ENCODE measurements at places on chromosomes 11 and 22.

DNA sequence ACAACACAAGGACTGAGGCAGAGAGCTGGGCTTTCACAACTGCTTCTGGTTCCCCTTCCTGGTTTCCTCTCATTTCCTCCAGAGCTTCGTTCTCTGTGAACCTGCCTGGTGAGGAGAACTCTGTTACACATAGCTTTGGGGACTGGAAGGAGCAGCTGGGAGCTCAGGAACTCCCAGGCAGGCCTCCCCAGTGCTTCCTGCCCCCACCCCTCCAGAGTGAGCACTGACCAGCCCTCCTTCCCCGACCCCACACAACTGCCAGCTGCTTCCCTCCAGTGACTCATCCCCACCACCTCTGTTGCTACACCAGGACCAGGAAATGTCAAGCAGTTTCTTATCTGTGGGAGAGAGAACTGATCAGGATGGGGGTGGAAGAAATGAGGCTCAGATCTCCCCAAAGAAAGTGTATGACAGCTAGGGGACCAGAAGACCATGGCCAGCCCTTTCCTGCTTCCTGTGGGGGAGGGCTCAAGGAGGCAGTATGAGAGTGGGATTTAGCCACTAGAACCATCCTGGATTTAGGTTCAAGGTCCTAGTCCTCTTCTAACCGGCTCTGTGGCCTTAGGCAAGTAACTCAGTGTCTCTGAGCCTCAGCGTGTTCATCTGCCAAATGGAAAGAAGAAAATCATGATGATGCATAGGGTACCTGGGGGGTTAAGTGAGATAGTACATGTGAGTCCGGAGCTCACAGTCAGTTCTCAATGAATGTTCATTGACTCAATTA is 4.5 kb upstream of the TP53I11 start:
- DNase-seq = peak; percentile 24

DNA sequence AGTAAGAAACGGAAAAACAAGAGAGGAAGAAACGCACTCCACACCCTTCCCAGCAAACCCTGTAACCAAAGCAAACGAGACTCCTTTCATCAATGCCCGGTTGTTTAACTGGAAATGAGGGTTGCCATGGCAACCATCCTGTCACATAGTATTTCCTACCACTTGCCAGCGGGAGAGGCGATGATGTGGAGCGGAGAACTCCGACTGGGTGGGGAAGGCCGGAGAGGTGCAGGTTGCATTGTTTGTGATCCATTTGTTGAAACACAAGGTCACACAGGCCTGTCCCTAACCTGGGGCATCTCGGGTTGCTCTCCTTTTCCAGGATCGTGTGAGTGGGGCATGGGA is 609.9 kb downstream of the BUD13 start:
- DNase-seq = peak; percentile 11

GRCh38 chr11:65416841-65417701 is 5.5 kb upstream of the NEAT1 start:
- DNase-seq = no peak

- DNase-seq = no peak
Measured at GRCh38 chr11:74654976-74655375, 62.6 kb downstream of the POLD3 start.

- DNase-seq = peak; percentile 24
Measured at GRCh38 chr11:45180848-45181192, 34.4 kb downstream of the PRDM11 start.

DNA sequence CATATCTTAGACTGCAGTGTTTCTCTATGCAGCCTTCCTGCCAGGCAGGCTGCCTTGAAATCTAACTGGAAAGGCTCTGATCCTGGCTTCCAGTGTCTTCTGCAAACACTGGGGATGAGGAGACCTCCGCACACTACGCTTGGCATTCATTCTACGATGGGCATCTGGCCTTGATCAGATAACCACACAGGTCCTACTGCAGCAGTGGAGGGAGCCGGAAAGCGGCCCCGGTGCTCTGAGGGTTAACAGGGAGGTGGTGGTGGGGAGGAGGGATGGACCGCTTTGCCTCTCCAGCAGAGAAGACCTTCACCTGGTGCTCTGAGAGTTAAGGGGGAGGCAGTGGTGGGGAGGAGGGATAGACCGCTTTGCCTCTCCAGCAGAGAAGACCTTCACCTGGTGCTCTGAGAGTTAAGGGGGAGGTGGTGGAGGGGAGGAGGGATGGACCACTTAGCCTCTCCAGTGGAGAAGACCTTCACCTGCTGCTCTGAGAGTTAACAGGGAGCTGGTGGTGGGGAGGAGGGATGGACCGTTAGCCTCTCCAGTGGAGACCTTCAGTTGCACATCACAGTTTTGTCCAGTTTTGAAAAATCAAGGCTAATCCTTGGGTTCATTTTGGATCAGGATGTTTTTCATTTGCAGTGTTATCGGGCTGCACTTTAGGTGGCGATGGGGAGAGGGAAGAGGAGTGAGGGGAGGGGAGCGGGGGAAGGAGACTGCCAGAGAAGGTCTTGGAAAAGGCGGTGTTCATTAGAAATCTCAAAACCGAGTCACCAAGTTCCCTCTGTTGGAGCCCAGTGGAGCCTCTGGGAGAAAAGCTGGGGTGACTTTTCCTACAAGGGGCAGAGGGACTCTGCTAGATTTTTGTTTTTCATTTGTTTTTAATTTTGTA is 5.6 kb downstream of the GAL start:
- no peak for DNase-seq

DNA sequence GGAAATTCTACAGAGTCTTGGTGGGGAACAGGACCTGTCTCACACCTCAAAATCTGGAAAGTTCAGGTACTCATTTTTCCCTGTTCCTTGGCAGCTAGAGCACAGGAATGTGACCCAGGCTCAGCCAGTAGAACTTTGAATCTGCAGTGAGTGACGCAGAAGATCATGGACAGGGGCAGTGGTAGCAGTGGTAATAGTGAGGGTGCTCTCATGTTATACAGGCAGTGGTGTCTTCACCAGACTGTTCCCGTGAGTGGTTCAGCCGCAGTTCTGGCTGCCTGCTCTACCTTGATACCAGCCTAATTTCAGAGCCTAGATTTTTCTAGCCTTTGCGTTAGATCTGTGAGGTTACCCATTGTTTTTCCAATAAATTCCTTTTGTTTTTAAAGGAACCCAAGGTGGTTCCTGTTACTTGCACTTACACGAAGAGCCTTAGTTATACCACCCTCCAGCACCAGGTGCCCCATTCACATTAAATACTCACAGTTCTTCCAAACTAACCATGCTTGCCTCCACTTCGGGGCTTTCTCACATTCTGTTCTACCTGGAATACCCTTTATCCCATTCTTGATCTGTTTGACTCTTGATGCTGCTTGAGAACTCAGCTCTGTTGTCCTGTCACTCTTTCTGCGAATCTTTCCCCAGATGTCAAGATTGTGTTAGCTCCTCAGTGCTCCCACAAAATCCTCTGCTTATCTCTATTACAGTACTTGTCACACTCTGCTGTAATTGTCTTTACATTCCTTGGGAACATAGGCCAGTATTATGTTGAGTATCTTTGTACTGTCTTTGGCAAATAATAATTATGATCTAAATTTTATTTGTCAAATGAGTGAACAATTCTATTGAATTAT is 47.8 kb downstream of the SWAP70 start:
- DNase-seq = no peak

- no peak for DNase-seq
Measured at GRCh38 chr11:76166314-76166713, 40.0 kb downstream of the WNT11 start.

GRCh38 chr11:78715639-78716311 is 141.1 kb upstream of the NARS2 start:
- peak; percentile 42 for DNase-seq

- no peak for DNase-seq
Measured at GRCh38 chr11:130908770-130909625, 7.3 kb downstream of the SNX19 start.

- no peak for DNase-seq
Measured at GRCh38 chr11:95684701-95685100, 104.9 kb downstream of the FAM76B start.

GRCh38 chr11:27605422-27605821 is 94.8 kb downstream of the BDNF start:
- DNase-seq = no peak

- no peak for DNase-seq
Measured at GRCh38 chr11:36411202-36411640, 98.9 kb downstream of the TRAF6 start.

GRCh38 chr11:57610170-57610569 is 12.7 kb downstream of the SERPING1 start:
- DNase-seq = no peak

DNA sequence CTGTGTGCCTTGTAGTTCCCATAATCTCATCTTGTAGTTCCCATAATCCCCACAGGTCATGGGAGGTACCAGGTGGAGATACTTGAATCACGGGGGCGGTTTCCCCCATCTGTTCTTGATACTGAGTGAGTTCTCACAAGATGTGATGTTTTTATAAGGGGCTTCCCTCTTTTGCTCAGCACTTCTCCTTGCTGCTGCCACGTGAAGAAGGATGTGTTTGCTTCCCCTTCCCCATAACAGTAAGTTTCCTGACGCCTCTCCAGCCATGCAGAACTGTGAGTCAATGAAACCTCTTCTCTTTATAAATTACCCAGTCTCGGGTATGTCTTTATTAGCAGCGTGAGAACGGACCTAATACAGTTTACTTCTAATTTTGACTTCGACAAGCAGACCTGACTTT is 14.0 kb upstream of the SMIM38 start:
- DNase-seq = no peak

GRCh38 chr22:17436382-17436980 is 67.2 kb downstream of the CECR2 start:
- no peak for DNase-seq

GRCh38 chr11:59899532-59899931 is 20.9 kb downstream of the OOSP3 start:
- DNase-seq = no peak

DNA sequence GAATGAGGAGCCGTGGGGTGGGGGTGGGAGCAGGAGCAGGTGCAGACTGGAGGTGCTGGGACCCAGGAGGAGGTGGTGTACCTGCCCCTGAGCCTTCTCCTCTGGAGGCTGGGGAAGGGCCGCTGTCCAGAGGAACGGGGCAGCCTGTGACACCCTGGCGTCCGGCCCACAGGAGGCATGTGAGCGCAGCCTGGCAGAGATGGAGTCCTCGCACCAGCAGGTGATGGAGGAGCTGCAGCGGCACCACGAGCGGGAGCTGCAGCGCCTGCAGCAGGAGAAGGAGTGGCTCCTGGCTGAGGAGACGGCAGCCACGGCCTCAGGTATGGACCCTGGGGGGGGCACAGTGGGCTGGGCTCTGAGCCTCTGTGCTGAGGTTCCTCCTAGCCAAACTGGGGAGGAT is 42.2 kb upstream of the GCAT start:
- DNase-seq = no peak

DNA sequence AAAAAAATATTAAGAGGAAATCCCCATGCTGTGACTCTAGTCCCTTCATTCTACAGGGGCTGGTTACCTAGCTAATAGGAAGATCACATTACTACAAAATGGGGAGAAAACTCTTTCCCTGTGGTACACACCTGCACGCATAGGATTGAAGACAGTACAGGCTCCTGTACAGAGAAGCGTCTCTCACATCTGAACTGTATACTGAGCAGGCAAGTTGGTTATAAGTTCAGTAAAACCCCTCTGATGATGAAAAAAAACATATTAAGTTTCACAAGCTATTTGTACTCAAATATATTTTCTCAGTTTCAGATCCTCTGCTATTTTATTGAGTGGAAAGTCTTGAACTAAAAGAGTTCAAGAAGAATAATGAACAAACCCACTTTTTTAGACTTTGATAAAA is 156.9 kb upstream of the HSD17B12 start:
- no peak for DNase-seq

- no peak for DNase-seq
Measured at GRCh38 chr11:17720796-17721171, 1.4 kb downstream of the MYOD1 start.

DNA sequence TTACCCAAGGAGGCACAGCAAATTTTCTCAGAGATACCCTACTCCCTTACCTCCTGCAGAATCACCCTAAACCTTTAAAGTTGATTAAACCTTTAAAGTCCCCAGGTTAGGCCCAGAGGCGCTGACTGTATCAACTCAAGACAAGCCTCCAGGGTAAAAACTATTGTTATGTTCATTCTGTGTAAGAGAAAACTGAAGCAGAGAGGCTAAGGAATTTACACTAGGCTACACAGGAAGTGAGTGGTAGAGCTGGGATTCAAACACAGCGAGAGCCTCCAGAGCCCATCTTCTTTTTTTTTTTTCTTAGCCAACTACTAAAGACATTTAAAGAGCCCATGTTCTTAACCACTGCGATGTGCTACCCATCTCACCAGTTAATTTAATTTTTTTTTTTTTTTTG is 56.3 kb upstream of the GRK3 start:
- no peak for DNase-seq

DNA sequence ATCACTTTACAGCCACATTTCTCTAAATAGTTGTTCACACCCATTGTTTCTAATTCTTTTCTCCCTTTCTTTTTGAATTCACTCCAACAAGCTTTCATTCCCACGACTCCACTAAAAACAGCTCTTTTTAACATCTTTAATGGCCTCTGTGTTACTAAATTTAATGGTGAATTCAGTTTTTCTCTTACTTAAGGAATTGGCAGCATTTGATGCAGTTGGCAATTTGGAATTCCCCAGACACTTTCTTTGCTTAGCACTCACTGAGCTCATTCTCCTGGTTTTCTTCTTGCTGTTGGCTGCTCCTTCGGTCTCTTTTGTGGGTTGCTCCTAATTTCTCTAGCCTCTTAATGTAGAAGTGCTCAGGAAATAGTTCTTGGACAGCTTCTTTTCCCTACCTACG is 40.5 kb upstream of the OR9Q1 start:
- no peak for DNase-seq

DNA sequence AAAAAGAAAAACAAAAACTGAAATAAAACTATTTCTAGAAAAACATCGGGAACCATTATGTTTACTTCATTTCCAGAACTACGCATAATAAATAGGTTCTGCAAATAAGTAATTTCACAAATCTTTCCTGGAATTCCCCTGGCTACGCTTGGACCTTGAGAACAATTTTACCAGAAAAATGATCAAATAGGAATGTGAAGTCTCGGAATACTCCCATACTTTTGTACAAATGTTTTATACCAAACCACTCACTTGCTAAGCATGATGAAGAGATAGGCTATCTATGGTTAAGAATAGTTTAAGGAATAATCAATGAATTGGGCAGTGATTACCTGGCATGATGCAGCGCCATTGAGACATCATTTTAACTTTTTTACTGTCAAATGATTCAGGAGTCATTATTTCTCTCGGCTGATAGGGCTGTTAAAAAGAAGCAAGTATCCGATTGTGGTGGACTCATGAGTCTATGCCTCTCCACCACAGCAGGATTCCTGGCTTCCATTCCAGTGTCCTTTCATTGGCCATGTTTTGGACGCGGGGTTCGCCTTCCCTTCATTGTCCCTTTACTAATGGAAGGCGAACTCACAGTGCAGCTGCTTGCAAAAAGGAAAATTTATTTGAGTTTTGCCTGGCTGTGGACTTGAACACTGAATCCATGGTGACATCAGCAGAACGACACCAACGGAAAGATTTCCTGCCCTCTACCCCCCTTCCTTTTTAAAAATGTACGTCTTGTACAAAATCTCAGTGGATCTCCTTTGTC is 39.9 kb upstream of the BLID start:
- DNase-seq = no peak

GRCh38 chr11:77046060-77046501 is 11.9 kb downstream of the B3GNT6 start:
- no peak for DNase-seq
